Stimulated activated CD4-positive, alpha-beta T cell treated with anti-CD3 and anti-CD28 coated beads, Interleukin-2, amount 100 ng/mL, for 48 hours (primary cell): ENCODE measurements at places on chromosomes 3 and 15.

- peak; percentile 7 for DNase-seq
Observed at GRCh38 chr3:149152420-149152819, 23.0 kb downstream of the HPS3 start.

DNA sequence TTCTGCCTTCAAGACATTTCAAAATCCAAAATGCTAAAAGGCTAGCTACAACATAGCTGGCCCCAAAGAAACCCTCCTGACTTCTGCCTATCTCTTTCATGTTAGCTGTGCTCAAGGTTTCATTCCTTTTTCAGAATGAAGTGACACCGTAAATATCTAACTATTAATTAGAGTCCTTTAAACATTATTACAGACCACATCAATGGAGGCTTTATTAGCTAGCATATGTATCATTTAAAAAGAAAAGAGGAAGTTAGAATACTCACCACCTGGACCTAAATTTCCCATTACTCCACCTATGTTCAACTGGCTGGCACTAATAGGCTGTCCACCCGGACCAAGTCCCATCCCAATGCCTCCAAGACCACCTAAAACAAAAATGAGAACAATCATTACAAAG lies 24.6 kb downstream of the MYEF2 start:
- DNase-seq = no peak

- DNase-seq = no peak
Observed at GRCh38 chr3:136856665-136857064, 5.3 kb upstream of the NCK1 start.

- no peak for DNase-seq
Observed at GRCh38 chr3:33030802-33031201, 66.1 kb downstream of the GLB1 start.

DNA sequence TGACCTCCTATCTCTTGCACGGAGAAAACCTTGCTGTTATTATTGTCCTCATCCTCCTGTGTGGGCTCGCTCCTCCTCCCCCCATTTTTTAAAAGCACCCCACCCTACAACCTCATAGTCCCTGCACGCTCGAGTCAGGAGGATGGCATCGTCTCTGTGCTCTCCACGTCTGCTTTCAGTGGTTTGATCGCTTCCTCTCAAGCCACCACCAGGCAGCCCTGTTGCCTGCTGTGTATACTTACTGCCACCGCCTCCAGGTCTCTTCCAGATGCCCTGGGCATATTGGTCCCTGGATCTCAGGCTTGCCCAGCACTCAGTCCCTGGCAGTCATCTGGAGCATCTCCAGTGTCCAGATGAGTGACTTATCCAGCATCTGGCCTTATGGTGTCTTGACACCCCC lies 42.1 kb upstream of the GCNT3 start:
- DNase-seq = no peak

- no peak for DNase-seq
Observed at GRCh38 chr15:89761929-89762328, 10.9 kb upstream of the MESP1 start.
